Fibroblast of skin of left biceps (primary cell): ENCODE measurements at places on chromosomes 11 and 22.

DNA sequence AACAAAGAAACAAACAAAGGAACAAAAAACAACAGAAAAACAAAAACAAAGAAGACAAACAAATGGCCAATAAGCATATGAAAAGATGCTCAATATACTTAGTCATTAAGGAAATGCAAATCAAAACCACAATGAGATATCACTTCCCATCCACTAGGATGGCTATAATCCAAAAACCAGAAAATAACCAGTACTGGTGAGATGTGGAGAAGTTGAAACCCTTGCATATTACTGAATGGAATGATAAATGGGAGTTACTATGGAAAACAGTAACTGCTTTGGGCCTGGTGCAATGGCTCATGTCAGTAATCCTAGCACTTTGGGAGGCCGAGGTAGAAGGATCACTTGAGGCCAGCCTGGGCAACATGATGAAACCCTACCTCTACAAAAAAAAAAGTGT is 44.9 kb upstream of the RBFOX2 start:
- no peak for DNase-seq

DNA sequence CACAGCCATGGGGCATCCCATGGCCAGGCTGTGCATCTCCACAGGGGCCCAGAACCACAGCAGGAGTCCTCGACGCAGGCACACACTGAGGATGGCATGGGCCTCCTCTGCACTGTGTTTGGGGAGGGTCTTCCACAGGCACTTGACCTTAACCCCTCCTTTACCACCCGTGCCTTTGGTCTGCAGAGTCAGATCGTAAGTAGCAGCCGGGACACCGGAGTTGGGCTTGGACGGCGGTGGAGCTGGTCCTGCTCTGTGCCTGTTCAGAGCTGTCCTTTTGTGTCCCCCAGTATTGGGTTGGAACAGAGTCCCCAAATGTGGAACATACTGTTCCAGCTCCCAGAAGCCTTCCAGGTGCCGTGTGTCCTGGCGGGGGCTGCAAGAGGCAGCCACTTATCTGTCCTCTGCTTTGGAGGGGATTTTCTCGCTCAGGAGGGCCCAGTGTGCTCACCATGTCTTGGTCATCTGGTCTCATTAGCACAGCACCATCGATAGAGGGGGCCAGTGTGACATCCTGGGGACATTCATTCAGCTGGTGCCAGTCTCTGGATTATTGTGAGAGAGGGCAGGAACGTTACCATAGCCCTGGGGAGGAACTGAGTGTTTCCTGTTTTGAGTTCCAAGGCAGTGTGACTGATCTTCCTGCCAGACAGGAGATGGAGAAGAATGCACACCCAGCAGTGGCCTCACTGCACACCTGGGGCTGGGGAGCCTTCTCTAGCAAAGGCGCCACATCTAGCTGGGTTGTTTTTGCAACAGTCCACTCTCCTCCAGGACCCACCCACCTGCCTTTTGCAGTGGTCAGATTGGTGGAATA is 12.4 kb downstream of the CRELD2 start:
- no peak for DNase-seq

- DNase-seq = no peak
These were observed 57.9 kb downstream of the UVRAG start for GRCh38 chr11:75872887-75873416.

- no peak for DNase-seq
These were observed 46.7 kb downstream of the IGLL1 start for GRCh38 chr22:23533328-23533762.

- peak; percentile 11 for DNase-seq
These were observed 140.4 kb upstream of the ARHGAP42 start for GRCh38 chr11:100546714-100547113.

DNA sequence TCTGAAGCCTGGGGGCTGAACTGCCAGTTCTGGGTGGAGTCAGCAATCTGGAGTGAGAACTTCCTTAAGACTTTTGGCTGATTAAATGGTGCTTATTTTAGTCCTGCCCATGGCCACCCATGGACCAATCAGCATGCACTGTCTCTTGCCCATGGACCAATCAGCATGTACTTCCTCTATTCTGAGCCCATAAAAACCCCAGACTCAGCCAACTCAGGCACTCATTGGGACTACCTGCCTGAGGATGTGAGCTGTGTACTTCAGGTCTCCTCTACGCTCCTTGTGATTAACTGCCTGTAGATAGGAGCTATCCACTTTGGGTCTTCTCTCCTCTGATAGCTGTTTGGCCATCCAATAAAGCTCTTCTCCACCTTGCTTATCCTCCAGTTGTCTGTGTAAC is 342.3 kb upstream of the CCDC179 start:
- DNase-seq = no peak

- DNase-seq = no peak
These were observed 94.9 kb downstream of the ZBTB16 start for GRCh38 chr11:114154271-114155047.

DNA sequence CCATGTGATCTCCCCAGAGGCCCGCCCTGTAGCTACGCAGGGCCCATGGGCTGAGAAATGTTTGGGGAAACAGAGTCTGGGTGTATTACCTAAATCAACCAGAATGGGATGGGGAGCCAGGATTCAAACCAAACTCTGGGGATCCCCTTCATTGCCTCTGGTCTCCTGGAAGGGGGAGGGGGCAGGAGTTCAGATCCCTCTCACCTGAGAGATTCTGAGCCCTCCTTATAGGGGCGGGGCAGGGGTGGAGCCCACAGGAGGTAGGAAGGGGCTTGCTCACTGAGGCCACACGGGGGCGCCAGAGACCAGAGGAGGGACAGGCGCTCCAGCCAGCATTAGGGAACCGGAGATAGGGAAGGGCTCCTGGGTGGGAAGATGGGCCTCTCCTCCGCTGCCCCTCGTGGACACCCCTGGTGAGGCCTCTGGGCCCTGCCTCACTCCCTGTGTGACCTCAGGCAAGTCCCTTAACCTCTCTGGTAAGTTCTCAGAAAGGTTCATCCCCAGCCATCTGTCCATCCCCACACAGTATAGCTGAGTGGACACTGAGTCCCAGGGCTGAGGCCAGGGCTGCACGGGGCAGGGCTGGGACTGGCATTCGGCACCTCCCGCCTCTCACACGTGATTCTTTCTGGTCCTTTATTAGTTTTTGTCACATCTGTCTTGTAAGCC is 2.7 kb upstream of the CDC42BPG start:
- peak; percentile 75 for DNase-seq

DNA sequence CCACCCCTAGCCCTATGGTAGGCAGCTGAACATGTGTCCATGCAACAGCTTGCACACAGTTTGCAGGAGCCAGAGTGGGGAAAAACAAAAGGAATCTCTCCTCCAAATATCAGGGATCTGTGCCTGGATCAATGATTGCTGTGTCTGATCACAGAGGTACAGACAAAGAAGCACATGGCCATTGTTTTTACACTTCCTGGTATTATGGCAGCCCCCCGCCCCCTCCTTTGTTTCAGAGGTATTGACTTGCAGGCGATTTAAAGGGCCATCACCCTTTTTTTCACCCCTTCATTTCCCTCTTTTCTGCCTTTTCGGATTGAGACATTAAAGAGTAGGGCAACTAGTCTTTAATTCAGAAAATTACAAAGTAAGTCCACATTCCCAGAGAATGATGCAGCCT is 453.0 kb upstream of the LUZP2 start:
- DNase-seq = no peak

- DNase-seq = no peak
These were observed 74.3 kb downstream of the MICAL2 start for GRCh38 chr11:12184699-12185098.

DNA sequence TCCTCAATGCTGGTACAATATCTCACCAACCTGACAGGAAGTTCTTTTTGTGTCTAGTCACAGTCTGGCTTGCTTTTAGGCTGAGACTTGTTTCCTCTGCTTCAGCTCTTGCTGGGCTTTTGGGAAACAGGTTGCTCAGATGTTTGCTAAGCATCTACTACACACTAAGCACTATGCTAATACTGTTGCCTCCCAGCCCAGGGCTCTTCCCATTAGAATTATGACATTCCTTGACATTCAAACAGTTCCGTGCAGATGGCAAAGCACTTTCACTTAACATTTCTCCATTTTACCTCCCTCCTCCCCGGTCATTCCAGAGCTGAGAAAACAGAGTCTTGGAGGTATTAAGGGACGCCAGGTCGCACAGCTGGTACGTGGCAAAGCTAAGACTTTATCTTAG is 200.7 kb upstream of the TBCEL start:
- no peak for DNase-seq

- DNase-seq = no peak
These were observed 4.3 kb upstream of the PATZ1 start for GRCh38 chr22:31350410-31350863.
